ENCODE measurements at places on chromosomes 12 and 14.

GRCh38 chr12:112107306-112108201 lies 1.0 kb downstream of the NAA25 start:
- no peak overlapping the region for H3K27ac ChIP-seq
- DNase-seq, result peak; percentile 77
- no peaks in the 10 kb centered on the region for H3K27me3 ChIP-seq

DNA sequence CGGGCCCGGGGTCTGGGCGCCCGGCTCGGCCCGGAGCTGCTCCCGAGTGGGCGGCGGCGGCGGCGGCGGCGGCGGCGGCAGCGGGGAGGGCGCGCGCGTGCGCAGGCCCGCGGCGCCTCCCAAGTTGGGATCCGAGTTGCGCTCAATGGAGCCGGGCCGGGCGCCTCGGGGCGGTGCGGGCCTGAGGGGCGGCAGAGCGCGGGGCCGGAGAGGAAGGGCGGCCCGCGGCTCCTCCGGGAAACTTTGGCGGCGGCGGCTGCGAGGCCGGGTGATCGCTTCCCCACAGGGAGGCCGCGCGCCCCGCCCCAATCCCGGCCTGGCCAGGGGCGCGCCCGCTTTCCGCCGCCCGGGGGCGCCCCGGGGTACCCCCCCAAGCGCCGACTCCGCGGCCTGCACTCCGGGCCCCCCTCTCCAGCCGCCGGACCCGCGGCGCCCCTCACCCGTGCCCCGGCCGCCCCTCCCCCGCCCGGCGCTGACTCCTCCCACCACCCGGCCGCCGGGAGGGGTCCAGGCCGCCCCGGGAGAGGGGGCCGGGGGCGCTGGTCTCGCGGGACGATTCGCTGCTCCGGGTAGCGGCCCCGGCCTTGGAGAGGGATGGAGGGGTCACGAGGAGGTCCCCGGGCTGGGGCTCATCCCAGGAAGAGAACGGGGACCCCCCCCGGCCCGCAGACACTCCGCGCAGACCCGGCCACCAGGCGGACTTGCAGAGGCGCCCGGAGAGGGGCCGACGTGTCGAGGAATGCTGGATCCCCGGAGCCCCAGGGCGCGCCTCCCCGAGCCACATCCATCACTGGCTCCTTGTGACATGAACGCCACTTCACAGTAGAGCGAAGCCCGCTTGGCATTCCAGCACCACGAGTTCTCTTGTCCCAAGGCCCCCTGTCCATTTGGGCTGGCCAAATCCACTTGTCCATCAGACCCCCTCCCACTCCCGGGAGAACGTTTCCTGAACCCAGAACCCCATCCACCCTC lies at the start of gene RILPL1:
TSS of gene RILPL1 (minus strand) at position 48 of the 972 bp plus-strand sequence. CDS start 237 bp downstream, outside the sequence.
- peak within 1 kb of the TSS; percentile 32 for H3K27ac ChIP-seq
- DNase-seq, result peak; percentile 90
- no peaks in the 10 kb centered on the region for H3K27me3 ChIP-seq
- no peaks in the 10 kb centered on the region for H3K4me1 ChIP-seq
- peaks cover 13% of the 10 kb centered on the region for H3K36me3 ChIP-seq
- peak within 1 kb of the TSS; percentile 88 for H3K4me3 ChIP-seq

GRCh38 chr12:95262808-95263207 lies 45.2 kb downstream of the VEZT start:
- peaks cover 85% of the 10 kb centered on the region for H3K36me3 ChIP-seq
- no peak overlapping the region for H3K27ac ChIP-seq
- no peak for DNase-seq
- no peak overlapping the region for H3K4me3 ChIP-seq

DNA sequence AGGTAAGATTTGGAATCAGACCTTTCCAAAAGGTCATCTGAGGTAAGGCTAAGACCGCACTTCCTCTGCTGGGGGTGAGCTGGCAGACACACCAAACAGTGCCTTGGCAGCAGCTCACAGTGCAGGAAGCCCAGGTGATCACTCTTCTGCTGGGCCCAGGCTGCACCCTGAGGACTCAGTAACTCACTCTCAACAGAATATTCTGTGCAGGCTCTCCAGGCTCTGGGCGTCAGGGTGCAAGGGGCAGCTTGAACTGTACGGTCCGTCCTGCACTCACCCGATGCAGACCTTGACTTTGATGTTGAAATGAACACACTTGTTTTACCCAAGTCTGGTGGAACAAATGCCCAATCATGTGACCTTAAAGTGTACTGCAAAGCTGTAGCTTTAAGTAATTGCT lies 6.0 kb downstream of the ALKBH2 start:
- DNase-seq, result no peak
- H3K27ac ChIP-seq, result no peak overlapping the region
- no peak overlapping the region for H3K4me3 ChIP-seq
- H3K4me1 ChIP-seq, result no peaks in the 10 kb centered on the region

GRCh38 chr12:30010071-30011052 lies 226.6 kb upstream of the TMTC1 start:
- DNase-seq, result no peak
- no peaks in the 10 kb centered on the region for H3K27me3 ChIP-seq
- no peaks in the 10 kb centered on the region for H3K36me3 ChIP-seq
- H3K27ac ChIP-seq, result no peak overlapping the region

- no peaks in the 10 kb centered on the region for H3K4me1 ChIP-seq
- H3K27me3 ChIP-seq, result no peaks in the 10 kb centered on the region
- H3K36me3 ChIP-seq, result no peaks in the 10 kb centered on the region
- DNase-seq, result no peak
Observed at GRCh38 chr14:36020120-36021029, 156.1 kb downstream of the PTCSC3 start.

- no peaks in the 10 kb centered on the region for H3K36me3 ChIP-seq
- DNase-seq, result peak; percentile 79
- H3K27me3 ChIP-seq, result no peaks in the 10 kb centered on the region
Observed at GRCh38 chr12:89883630-89884389, 175.2 kb upstream of the ATP2B1 start.

DNA sequence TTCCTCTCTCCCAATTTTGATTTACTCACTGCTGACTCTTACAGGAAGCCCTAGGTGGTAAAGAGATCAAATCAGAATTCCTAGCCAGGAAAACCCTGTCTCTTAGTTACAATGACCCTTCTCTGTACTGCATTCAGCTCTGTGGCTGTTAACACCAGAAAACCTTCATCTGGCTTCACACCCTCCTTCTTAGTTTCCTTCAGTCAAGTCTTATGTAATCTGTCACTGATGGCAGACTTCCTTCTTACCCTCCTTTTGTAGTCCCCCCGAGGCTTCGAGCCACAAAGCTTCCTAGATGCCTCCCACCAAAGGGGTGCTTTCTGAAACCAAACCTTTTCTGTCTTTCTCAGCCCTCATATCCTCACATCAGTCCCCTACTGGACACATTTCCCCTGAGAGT lies 16.5 kb downstream of the NGDN start:
- peak overlapping the region; percentile 77 for H3K27ac ChIP-seq
- peaks cover 21% of the 10 kb centered on the region for H3K36me3 ChIP-seq
- DNase-seq, result no peak
- peaks cover 17% of the 10 kb centered on the region for H3K4me1 ChIP-seq

DNA sequence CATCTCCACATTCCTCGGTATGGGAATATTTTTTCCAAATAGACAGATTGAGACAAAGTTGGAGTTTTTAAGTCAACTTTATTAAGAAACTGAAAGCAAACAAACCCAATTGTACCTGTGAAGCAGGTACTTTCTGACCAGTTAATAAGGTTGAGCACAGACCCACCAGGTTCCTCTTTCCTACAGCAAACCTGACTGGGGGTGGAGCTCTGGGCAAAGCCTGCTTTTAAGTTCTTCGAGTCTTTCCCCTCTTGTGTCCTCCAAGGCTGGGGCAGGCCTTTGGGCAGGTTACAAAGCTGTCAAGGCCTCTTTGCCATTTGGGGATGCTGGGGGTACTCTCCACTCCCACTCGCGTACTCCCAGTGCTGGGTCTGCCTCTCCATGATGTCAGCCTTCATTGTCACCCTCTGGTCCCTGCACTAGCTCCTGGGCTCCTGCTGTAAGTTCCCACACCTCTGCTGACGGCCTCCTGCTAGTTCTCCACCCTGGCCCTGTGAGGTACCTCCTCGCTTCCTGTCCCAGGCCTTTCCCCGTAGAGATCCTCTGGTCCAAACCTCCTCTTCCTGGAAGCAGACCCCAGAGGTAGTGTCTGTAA lies 3.2 kb downstream of the KCNH3 start:
- H3K4me3 ChIP-seq, result no peak overlapping the region
- H3K27ac ChIP-seq, result no peak overlapping the region
- no peaks in the 10 kb centered on the region for H3K4me1 ChIP-seq
- H3K27me3 ChIP-seq, result peaks cover 96% of the 10 kb centered on the region
- DNase-seq, result peak; percentile 48
- H3K36me3 ChIP-seq, result no peaks in the 10 kb centered on the region

DNA sequence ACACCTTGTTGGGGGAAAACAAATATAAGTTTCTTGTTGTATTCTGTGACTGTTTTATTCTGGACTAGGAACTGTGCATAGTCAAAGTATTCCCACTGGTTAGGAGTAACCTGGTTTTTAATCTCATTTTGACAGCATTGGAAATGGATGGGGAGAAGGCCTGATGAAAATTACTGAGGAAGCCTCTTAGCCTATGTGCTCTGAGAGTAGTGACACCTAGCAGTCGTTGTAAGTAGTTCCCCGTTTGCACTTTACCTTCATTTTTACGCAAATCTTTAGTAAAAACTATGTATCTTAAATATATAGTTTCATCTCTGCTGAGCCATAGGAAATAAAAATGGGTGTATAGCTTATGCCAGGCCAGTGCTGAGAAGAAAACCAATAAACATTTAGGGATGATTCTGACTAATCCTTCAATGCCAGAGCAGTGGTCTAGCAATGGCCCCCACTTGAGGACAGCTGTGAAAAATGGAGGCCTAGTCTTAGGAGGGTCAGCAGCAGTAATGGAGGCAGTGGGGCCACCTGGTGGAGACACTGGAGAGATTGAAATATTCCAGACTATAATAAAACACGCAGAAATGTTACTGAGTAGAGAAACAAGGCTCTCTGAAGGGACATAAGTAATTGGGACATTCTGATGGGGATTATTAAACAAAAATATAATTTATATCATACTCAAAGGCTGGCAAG lies 133.2 kb upstream of the NOVA1 start:
- DNase-seq, result peak; percentile 81
- no peaks in the 10 kb centered on the region for H3K27me3 ChIP-seq

DNA sequence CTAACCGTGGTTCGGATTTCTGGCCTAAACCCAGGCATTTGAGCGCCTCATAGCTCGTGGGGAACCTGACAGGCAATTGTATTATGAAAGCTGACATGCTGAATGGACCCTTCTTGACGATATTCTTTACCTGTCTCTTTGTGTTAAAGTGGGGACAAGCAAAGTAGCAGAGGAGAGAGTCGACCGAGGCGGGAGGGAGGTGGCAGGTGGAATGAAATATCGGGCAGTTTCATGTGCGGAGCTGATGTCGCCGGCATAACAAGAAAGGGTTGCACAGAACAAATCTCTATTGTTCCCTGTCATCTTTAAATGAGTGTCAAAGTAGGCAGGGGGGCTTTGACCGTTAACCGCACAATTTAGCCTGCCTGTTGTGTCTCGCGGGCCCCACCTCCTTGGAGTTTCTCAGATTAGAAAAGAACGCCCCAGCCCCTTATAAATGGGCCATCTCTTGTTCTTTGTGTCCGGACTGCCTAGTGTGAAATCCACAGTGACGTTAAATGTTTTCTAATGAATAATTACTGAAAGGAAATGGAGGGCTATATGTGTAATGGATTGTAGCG lies 11.5 kb downstream of the MYO1H start:
- no peaks in the 10 kb centered on the region for H3K36me3 ChIP-seq
- no peak overlapping the region for H3K4me3 ChIP-seq
- H3K4me1 ChIP-seq, result no peaks in the 10 kb centered on the region

- no peak overlapping the region for H3K27ac ChIP-seq
- DNase-seq, result no peak
- no peaks in the 10 kb centered on the region for H3K27me3 ChIP-seq
- no peak overlapping the region for H3K4me3 ChIP-seq
- H3K4me1 ChIP-seq, result peaks cover 4% of the 10 kb centered on the region
Observed at GRCh38 chr12:6226679-6227051, 26.5 kb downstream of the CD9 start.
